Caki2 (cell line): ENCODE measurements at places on chromosomes 3 and 15. TPM values are rescaled to one million over a fixed set of nuclear protein-coding genes. Genes with fewer than 3 reads are reported as not detected.
A peak's percentile ranks its signal among the peaks of the same experiment; 100 is the strongest.

DNA sequence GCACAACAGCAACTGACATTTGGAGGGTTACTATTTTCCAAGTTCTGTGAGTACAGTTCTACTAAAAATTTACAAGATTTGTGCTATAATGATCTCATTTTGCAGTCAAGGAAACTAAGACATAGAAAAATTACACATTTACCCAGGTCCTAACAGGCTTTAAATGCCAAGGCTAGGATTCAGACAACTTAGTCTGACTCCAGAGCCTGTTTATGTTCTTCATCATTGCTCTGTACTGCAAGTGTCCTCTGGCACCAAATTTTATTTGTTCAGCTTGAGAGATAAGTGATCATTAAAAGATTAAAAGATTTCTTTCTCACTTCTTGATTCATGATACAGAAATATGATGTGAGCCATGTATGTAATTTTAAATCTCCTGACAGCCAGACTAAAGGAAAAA lies 290.8 kb downstream of the UBE2E2 start:
- DNase-seq = no peak

DNA sequence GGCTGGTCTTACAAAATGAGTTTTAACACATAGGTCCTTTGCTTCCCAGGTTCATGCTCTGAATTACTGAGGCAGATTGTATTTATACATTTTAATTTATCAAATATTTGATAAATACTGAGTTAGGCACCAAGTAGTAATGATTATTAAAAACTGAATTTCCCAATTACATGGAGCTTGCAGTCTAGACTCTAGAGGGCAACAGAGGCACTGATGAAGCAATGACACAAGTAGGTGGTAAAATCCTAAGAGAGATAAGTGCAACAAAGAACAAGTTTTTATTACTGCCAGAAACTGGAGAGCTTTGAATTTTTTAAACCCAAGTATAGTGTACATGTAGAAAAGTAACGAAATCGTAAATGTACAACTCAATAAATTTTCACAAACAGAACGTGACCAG lies 406.2 kb upstream of the RARB start:
- no peak for DNase-seq

DNA sequence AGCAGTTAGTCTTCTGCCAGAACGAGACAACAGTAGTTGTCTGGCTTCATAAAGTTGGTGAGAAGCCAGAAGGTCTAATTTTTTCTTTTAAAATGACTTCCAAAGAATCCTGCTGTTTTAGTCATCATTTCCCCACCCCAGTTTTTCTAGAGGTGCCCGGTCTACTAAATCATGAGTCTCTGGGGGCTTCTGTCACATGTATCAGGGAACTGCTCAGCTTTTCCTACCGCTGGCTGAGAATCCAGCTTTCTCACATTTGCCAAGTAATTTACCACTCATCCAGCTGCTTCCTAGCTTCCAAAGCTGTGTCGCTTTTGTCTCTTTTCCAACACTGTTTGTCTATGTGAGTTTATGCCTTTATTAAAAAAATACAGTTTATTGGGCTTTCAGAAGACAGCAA lies 183.3 kb downstream of the NSUN3 start:
- DNase-seq = no peak

DNA sequence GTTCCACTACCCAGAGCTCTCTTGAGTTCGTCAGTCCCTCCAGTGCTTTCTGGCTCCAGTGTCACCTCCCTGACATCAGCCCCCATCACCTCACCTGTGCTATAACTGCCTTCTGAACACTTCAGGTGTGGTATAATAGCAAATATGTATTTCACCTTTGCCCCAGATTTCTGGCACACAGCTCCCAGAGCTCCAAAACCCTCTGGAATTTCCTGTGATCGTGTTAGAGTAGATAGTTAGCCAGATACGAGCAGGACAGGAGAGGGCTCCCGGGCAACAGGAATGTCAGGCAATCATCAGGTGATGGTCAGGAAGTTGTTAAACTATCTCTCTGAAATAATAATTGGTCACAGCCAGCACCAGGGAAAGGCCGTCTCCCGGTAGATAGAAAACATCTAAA lies 22.6 kb upstream of the LIMD1 start:
- no peak for DNase-seq

GRCh38 chr15:91257746-91258414 lies 157.8 kb downstream of the SV2B start:
- no peak for DNase-seq

- no peak for DNase-seq
Measured at GRCh38 chr15:66629817-66630576, 64.2 kb upstream of the LCTL start.

GRCh38 chr3:39170461-39170860 lies 17.1 kb upstream of the CSRNP1 start:
- DNase-seq = no peak

DNA sequence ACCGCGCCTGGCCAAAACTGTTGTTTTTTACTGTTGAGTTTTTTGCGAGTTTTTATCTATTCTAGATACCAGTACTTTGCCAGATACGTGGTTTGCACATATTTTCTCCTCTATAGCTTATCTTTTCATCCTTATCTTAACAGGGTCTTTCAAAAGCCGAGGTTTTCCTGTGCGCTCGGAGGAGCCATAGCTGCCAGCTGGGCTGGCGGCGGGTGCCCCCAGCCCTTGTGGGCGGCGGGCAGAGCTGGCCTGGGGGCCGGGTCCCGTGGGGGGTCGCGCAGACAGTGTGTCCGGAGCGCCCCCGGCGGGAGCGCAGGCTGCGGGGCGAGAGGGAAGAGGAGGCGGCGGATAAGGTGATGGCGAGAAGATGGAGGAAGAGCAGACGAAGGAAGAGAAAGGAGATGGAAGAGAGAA lies 11.1 kb upstream of the EIF4A2 start:
- no peak for DNase-seq

GRCh38 chr15:101051291-101052030 lies 132.3 kb downstream of the LRRK1 start:
- no peak for DNase-seq

DNA sequence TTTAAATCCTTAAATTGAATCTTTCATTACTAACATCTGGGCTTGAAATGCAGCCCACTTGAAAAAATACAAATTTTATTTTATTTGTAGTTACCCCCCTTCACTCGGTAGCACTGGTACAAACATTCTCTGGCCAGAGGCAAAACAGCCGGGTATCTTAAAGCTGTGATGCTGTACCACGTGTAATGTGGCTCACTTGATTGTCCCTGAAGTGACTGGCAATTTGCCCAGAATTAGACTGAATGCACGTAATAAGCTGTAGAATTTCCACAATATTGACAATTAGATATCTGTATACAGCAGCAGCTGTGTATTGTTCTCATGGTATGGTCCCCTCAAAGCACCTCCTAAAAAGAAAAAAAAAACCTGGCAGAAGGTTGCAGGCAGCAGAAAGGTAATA lies 192.8 kb upstream of the TBC1D5 start:
- no peak for DNase-seq

- no peak for DNase-seq
Measured at GRCh38 chr3:85185495-85185894, 226.7 kb downstream of the CADM2 start.

GRCh38 chr3:150005243-150006112 lies 34.8 kb upstream of the PFN2 start:
- DNase-seq = no peak

DNA sequence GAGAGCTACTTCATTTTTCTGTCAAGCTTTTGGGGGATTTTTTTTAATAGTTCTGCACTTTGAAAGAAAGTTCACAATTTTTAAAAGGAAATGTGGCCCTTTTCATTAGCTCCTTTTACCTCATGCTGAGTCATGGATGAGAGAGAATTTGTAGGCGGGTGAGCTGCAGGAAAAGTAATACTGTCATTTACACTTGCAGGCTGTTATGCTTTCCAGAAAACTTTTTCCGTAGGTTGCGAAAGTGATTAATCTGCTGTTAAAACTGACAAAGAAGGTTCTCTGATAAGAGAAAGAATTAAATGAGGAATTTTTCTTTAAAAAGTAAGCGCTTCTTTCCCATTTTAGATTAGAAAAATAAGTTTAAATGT lies 430.2 kb downstream of the LPP start:
- DNase-seq = peak; percentile 34

DNA sequence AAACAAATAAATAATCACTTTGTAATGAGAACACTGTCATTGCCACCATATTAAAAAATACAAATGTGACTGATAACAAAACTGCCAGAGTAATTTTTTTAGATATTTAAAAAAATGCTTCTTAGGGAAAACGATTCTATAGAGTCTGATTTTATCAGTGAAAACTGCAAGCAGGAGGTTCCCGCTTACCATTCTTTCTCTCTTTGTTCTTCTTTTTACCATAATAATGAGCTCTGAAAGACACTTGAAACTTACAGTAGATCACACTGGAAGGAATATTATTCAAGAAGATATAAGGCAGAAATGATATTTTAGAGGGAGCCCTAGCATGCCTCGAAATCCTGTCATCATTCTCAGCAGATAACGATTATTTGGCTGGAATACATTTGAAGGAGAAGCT lies 701.3 kb downstream of the ROBO1 start:
- DNase-seq = no peak

DNA sequence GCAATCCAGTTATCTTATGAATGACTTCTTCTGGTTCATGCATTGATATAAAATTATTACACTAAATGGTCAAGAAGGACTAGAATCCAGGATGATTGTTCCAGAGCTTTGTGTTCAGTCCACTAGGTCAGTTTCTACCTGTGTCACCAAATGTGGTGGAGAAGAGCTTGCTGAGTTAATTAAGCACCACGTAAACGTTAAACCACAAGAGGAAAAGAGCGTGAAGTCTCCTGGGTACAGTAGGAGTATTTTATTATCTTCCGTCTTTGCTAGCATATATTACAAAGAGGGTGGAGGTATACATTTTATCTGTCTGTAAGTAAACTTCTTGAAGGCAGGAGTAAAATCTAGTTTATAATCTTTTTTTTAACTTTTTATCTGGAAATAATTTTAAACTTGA lies 23.5 kb downstream of the CHP1 start:
- DNase-seq = no peak

- no peak for DNase-seq
Measured at GRCh38 chr3:123584284-123584987, 417 bp downstream of the HACD2 start.

GRCh38 chr15:60126200-60126599 lies 122.1 kb downstream of the FOXB1 start:
- no peak for DNase-seq

DNA sequence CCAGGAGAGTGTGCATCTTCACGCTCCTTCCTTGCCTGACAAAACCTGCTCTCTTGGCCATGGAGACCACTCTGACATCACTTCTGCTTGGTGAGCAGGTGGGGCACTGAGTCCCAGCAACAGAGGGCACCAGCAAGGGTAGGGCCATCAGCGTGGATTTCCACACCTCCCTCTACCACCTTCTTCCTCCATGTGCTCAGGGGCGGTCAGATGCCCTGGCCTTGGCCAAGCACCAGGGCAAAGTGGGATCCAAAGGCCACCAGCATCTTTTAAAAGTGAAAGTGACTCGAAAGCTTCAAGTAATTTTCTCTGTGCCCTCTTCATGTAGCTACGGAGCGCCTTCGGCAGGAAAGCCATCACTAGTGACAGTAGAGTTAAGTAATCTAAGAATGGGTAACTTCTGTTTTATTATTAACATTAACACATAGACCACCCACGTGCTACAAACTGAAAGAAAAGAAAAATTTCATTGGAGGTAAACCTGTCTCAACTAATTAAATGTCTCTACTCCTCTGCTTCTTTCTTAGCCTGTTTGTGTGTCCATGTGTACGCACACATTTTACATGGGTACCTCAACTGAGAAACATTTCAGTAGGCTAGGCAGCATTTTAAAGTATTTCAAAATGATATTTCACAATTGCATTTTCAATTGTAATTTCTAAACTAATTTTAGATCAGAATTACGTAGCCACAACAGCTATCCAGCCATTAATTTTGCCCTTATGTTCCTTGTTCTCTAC lies 57.9 kb downstream of the CHSY1 start:
- DNase-seq = no peak

DNA sequence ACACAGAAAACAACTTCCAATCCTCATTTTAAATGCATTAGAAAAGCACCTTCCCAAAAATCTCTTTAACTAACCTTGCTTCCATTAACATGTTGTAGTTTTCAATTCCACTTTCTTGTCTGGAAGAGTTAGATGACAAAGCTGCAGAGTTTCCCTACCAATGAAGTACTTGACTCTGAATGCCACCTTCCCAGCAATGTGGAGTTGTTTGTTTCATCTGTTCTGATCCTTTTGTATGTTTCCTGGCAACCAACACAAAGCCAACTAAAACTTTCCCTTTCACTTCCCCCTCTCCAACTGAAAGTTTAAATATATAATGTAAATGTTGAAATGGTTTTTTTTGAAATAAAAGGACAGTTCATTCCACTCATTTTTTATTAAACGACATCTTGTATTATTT lies at the start of gene WDR49:
Gene WDR49, minus strand, starts transcription at position 183 of the 400 bp plus-strand sequence. CDS start 517 bp downstream, outside the sequence.
- DNase-seq = no peak

DNA sequence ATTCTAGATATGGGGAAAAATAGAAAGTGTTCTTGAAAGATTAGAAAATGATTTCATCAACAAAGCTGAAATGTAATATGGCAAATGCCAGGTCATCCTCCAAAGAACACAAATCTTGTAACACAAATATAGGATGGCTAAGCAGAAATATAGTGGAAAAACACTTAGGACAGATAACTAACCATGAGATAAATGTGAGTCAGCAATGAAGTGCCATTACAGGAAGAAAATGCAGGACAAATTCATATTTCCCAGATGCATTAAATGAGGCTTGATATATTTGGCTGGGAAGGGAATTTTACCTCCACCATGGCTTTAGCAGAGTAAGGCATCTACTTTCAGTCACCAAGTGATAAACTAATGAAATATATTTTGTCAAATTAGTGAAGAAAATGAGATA lies 92.8 kb upstream of the SEMA6D start:
- DNase-seq = no peak

GRCh38 chr15:78389322-78389721 lies 48.7 kb upstream of the IREB2 start:
- DNase-seq = no peak

GRCh38 chr3:35919160-35919559 lies 279.8 kb downstream of the ARPP21 start:
- no peak for DNase-seq

- DNase-seq = no peak
Measured at GRCh38 chr3:161412123-161412522, 40.8 kb upstream of the SPTSSB start.

Gene CYP8B1
- total RNA-seq = not detected in 2 replicates

Gene GRAMD2A
- total RNA-seq = 0.47 and 12.9 TPM in 2 replicates

Gene DPPA4
- not detected in 2 replicates for total RNA-seq

Gene DNAH12
- total RNA-seq = 0.07 TPM in 1 of 2 replicates, not detected in the other

Gene SGO1
- 9.4 and 10.8 TPM in 2 replicates for total RNA-seq
